ENCODE measurements at places on chromosomes 13 and 19.

DNA sequence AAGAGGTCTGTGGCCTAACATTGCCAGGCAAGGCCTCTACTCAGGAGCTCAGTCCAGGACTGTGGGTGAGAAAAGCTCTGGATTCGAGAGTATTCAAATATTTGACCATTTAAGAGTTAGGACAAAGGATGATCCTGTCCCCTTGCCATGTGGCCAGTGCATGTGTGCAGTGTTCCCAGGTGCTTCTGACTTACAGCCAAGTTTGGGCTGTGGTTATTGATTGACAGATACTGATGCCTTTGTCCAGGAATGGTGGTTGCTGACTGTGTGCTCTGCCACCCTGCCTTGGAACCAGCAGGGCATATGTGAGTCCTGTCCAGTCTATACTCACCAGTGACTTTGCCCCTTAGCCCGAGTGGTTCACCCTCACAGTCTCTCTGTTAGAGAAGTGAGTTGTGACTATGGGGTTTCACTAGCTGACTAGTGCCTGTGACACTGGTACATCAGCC lies 51.9 kb downstream of the GARRE1 start:
- no peak for DNase-seq

DNA sequence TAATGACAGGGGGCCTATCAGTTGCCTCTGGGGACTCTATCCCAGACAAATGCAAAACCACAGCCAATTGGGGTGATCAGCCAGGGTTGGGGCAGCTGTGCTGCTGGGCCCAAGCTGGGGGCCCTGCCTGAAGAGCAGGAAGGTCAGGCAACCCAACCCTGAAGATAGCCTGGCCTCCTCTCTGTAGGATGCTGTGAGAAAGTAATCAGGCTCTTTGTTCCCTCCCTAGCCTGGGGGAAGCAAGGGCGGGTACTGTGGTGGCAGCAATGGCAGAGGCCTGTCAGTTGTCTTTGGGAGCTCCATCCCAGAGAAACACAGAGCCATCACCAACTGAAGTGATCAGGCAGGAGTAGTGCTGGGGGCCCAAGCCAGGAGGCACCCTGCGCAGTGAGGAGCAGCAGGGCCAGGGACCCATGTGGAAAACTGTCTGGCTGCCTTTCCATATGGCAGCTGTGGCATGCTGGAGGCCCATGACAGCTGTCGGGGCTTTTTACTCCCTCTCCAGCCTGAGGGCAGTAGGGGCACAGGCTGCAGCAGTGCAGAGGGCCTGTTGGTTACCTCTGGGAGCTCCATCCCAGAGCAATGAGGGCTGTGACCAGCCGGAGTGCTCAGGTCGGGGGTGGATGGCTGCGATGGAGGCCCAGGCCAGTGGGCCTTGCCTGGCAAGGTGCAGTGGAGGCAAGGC lies 73.6 kb upstream of the ATP12A start:
- no peak for DNase-seq

- DNase-seq: no peak
These were observed 23.6 kb upstream of the NDFIP2 start for GRCh38 chr13:79457390-79457789.

- DNase-seq: no peak
These were observed 64.5 kb upstream of the MCF2L start for GRCh38 chr13:112904436-112904960.

GRCh38 chr13:107379407-107380155 lies 811.6 kb upstream of the ARGLU1 start:
- no peak for DNase-seq

DNA sequence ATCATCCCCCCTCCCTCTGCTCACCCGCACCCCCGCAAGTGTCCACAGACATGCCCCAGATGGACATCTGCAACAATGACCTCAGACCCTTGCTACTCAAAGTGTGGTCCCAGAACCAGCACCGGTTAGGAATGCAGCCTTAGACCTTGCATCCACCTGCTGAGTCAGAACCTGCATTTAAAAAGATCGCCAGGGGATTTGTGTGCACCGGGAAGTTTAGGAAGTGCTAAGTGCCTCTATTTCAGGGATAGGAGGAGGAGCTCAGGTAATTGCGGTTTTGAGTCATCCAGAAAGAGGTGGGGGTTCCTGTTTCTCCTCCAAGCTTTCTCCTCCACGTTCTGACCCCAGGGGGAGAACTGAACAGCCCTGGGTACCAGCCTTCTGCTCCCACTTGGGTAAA lies 46.2 kb downstream of the CACNA1A start:
- no peak for DNase-seq

Measured in amygdala (tissue), 56 donors.